ENCODE measurements at places on chromosomes 7 and 10.

- DNase-seq, result no peak
These were observed 545.3 kb downstream of the LRMDA start for GRCh38 chr10:75976681-75977080.

DNA sequence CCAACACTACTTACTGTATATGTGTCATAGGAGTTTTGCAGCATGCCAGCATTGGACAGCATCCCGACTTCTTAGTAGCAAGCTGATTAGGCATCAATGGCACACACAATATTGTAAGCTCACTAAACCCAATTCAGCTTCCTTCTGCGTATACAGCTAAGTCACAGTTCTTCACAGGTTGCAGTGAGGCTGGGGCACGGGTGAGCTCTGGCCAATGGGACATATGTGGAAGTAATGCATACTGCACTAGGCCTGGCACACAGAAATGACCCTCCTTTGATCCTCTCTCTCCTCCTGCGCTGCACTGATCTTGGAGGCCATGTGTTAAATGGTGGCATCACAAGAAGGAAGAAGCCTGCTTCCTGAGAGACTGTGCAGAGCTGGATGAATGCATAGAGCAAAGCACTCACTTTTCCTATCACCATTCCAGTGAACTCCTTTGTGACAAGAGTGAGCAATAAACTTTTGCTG is 11.9 kb downstream of the RAB11FIP2 start:
- no peak for DNase-seq

DNA sequence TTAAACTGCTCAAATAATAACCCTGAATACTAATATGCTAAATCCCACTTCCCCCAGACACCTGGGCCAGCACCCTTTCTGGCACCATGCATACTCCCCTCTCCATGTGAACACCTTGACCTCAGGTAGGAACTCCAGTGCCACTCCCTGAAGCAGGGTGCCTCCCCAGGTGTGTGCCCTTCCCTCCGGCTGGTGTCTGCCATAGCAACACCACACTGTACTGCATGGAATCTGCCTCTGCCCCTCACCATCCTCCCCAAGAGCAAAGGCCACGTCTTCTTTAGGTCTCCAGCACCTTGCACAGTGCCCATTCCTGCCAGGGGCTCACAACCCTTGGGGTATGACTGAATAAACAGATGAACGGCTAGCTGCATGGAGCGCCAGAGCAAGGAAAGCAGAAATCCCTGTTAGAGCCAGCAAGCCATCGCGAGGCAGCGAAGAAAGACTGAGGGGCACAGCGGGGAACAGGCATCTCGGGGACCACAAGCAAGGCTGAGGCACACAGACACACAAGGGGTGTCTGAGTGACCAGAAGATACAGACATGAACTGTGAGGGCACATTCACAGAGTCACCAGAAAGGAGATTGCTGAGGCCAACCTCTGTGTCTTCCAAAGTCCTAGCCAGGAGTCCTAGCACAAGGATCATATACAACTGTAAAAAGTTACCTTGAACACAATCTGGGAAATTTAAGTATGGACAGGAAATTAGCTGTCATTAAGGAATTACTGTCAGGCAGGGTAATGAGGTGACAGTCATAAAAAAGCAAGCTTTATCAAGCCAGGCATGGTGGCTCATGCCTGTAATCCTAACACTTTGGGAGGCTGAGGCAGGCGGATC is 25.7 kb downstream of the COBL start:
- DNase-seq, result no peak

- no peak for DNase-seq
These were observed 567 bp downstream of the GTF2IRD1 start for GRCh38 chr7:74454021-74454924.

DNA sequence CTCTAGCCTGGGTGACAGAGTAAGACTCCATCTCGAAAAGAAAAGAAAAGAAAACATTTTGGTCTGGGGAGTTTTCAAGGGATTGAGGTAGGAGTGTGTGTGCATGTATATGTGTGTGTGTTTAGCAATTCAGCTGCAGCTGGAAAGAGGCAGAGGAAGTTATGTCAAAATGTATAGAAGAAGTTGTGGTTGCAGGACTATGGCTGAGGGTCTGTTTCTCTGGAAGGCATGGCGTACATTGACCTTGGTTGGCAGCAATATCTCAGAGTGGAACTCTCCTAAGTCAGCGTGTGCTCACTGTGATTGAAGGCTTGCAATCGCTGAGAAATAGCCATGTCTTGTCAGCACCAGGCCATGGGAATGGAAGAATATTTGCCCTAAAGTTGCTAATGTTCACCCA is 28.6 kb upstream of the RHBDD2 start:
- no peak for DNase-seq
